ENCODE measurements at places on chromosomes 7 and 10. TPM values are rescaled to one million over a fixed set of nuclear protein-coding genes. Genes with fewer than 3 reads are reported as not detected.

- no peaks in the 10 kb centered on the region for H3K27me3 ChIP-seq
- H3K27ac ChIP-seq: peak overlapping the region; percentile 67
- no peak overlapping the region for H3K4me3 ChIP-seq
- peaks cover 45% of the 10 kb centered on the region for H3K36me3 ChIP-seq
- H3K4me1 ChIP-seq: peaks cover 33% of the 10 kb centered on the region
Measured at GRCh38 chr7:73712773-73713172, 6.7 kb downstream of the STX1A start.

GRCh38 chr10:17219024-17219423 is 9.0 kb upstream of the VIM start:
- no peaks in the 10 kb centered on the region for H3K27me3 ChIP-seq
- no peak overlapping the region for H3K27ac ChIP-seq
- H3K4me3 ChIP-seq: no peak overlapping the region
- H3K36me3 ChIP-seq: peaks cover 9% of the 10 kb centered on the region

- H3K27me3 ChIP-seq: peaks cover 68% of the 10 kb centered on the region
- no peaks in the 10 kb centered on the region for H3K4me1 ChIP-seq
- no peak overlapping the region for H3K27ac ChIP-seq
- DNase-seq: no peak
- no peak overlapping the region for H3K4me3 ChIP-seq
Measured at GRCh38 chr10:126227762-126228134, 160.5 kb downstream of the ADAM12 start.

DNA sequence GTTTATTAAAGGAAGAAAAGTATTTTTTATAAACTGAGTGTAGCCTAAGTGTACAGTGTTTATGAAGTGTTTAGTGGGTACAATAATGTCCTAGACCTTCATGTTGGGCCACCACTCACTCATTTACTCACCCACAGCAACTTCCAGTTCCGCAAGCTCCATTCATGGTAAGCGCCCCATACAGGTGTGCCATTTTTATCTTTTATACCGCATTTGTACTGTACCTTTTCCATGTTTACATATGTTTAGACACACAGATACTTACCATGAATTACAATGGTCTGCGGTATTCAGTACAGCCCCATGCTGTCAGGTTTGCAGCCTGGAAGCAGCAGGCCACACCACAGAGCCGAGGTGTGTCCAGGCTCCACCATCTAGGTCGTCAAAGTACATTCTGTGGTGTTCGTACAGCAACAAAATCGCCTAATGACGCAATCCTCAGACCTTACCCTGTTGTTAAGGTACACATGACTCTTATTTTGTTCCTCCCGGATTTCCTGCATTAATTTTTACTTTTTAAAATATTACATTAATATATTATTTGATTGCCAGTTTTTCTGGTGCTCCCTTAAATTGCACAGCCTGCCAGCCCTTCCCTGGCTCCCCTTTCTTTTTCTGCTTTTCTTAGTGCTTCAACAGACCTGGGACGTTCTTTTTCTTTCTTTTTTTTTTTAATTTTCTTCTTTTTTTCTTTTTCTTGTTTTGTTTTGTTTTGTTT is 881 bp upstream of the SSBP1 start:
- peak overlapping the region; percentile 94 for H3K4me3 ChIP-seq
- H3K27me3 ChIP-seq: peaks cover 8% of the 10 kb centered on the region
- DNase-seq: peak; percentile 9
- H3K36me3 ChIP-seq: peaks cover 37% of the 10 kb centered on the region
- peak overlapping the region; percentile 97 for H3K27ac ChIP-seq

- no peaks in the 10 kb centered on the region for H3K4me1 ChIP-seq
- no peak overlapping the region for H3K27ac ChIP-seq
- peaks cover 10% of the 10 kb centered on the region for H3K36me3 ChIP-seq
- peak; percentile 69 for DNase-seq
Measured at GRCh38 chr10:132396494-132397035, 435 bp upstream of the PWWP2B start.

GRCh38 chr7:152354061-152354460 is 81.7 kb downstream of the KMT2C start:
- no peaks in the 10 kb centered on the region for H3K27me3 ChIP-seq
- H3K4me3 ChIP-seq: no peak overlapping the region

DNA sequence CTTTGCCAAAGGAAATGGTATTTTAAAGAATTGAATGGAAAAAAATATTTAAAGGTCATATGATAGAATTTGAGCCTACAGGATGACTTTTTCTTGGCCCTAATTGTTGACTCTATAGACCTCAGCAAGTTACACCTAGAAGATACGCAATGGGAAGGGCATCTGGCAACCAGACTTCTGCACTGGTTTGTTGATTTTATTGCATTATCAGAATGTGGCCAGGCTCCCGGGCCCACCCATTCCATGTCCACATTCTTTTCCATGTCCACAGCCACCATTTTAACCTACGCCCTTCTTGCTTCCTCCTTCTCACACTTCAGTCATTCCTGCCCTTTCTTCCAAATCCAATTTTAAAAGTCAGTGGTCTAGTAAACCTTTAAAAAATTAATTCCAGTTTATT is 738.4 kb downstream of the SUGCT start:
- no peaks in the 10 kb centered on the region for H3K36me3 ChIP-seq
- H3K27me3 ChIP-seq: no peaks in the 10 kb centered on the region
- no peak for DNase-seq

DNA sequence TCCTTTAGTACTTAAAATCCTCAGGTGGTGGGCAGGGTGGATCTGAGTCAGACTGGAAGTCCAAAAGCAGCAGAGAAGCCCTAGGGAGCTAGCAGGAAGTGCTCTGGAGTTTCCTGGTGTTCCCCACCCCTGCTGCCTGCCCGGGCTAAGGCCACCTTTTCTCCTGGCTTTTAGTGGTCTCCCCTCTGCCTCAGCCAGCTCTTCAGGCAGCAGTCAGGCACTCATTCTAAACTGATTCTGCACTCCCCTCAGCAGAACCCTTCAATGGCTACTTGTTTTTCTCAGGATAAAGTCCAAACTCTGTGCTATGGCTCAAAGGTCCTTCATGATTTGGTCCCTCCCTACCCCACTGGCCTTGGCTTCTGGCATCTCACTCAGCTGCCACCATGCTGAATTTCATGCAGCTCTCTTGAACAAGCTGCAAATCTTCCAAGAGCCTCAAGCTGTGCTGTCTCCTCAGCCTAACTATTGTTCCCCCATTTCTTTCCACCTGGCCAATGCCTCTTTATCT is 28.9 kb upstream of the DNMBP start:
- H3K4me1 ChIP-seq: peaks cover 22% of the 10 kb centered on the region
- peak overlapping the region; percentile 24 for H3K27ac ChIP-seq
- H3K4me3 ChIP-seq: no peak overlapping the region
- DNase-seq: peak; percentile 8
- no peaks in the 10 kb centered on the region for H3K27me3 ChIP-seq
- H3K36me3 ChIP-seq: no peaks in the 10 kb centered on the region

GRCh38 chr10:49273082-49273465 is 25.9 kb upstream of the C10orf71 start:
- peaks cover 97% of the 10 kb centered on the region for H3K27me3 ChIP-seq
- no peaks in the 10 kb centered on the region for H3K36me3 ChIP-seq
- H3K4me1 ChIP-seq: no peaks in the 10 kb centered on the region
- H3K27ac ChIP-seq: no peak overlapping the region
- DNase-seq: no peak
- no peak overlapping the region for H3K4me3 ChIP-seq

DLX6 gene
- 1.2 TPM for total RNA-seq

GRCh38 chr7:27128034-27128433 is 2.5 kb downstream of the HOXA4 start:
- peaks cover 34% of the 10 kb centered on the region for H3K4me1 ChIP-seq
- H3K36me3 ChIP-seq: peaks cover 10% of the 10 kb centered on the region
- DNase-seq: no peak
- H3K27me3 ChIP-seq: no peaks in the 10 kb centered on the region
- H3K4me3 ChIP-seq: no peak overlapping the region
- no peak overlapping the region for H3K27ac ChIP-seq

ACTL6B gene
- not detected for total RNA-seq

DNA sequence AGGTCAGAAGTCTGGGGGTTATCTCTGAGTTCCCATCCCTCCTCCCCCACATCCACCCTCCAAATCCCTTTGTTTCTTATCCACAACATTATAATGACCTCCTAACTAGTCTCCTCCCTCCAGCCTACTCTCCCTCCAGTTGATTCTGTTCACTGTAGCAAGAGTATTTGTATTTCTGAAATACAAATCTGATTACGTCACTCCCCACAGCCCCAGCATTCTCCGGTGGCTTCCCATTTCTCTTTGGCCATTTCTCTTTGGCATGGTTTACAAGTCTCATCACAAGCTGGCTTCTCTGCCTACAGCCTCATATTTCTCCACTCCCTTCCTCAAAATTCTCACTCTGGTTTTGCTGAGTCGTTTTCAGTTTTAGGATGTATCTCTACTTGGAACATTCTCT is 24.6 kb upstream of the MRPS33 start:
- no peaks in the 10 kb centered on the region for H3K4me1 ChIP-seq
- no peaks in the 10 kb centered on the region for H3K36me3 ChIP-seq
- no peak overlapping the region for H3K27ac ChIP-seq
- no peak for DNase-seq
- H3K27me3 ChIP-seq: no peaks in the 10 kb centered on the region

GPR26 gene
- not detected for total RNA-seq

GRCh38 chr10:43707770-43708169 is 59.1 kb upstream of the ZNF32 start:
- no peak for DNase-seq
- no peak overlapping the region for H3K4me3 ChIP-seq
- peaks cover 32% of the 10 kb centered on the region for H3K27me3 ChIP-seq
- no peaks in the 10 kb centered on the region for H3K4me1 ChIP-seq
- H3K36me3 ChIP-seq: no peaks in the 10 kb centered on the region
- no peak overlapping the region for H3K27ac ChIP-seq

- no peak overlapping the region for H3K27ac ChIP-seq
- DNase-seq: peak; percentile 14
- H3K4me1 ChIP-seq: no peaks in the 10 kb centered on the region
- peaks cover 58% of the 10 kb centered on the region for H3K27me3 ChIP-seq
- no peak overlapping the region for H3K4me3 ChIP-seq
Measured at GRCh38 chr7:76225379-76225778, 23.7 kb downstream of the SRRM3 start.

TMEM139 gene
- 49.3 TPM for total RNA-seq

SLC29A4 gene
- 1.9 TPM for total RNA-seq

- no peaks in the 10 kb centered on the region for H3K27me3 ChIP-seq
- no peak overlapping the region for H3K27ac ChIP-seq
- no peak overlapping the region for H3K4me3 ChIP-seq
Measured at GRCh38 chr10:72177454-72177853, 38.4 kb upstream of the ANAPC16 start.

DNA sequence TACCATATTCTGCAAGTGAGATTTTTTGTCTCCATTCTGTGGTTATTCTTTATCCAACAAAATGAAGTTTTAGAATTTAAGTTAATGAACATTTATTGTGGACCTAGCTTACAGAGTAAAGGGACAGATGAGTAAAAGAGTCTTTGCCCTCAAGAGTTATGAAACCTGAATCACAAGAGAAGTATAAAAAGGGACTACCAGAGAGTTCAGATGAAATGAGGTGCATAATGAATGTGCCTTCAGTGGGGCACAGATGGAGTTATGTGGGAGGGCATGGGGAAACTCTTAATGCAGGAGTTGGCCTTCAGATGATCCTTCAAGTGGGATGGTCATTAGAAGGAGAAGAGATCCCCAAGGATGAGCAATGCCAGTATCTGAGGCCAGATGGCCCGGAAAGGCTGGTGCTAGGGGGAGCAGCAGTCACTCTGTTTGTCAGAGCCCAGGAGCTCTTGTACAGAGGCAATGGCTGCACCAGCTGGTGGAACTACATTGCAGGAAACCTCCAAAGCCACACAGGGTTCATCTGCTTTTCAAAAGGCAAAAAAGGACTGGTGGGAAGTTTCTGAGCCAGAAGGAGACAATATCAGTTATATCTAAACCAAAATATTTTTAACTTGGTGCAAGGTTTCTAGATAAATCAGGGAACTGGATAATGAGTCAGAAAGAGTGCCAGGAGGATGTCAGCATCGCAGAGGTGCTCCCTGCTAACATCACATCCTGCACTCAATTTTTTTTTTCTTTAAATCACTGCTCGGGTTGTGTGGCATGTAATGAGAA is 162.0 kb downstream of the KLF6 start:
- no peaks in the 10 kb centered on the region for H3K4me1 ChIP-seq
- no peaks in the 10 kb centered on the region for H3K36me3 ChIP-seq
- no peak for DNase-seq
- no peak overlapping the region for H3K27ac ChIP-seq
- H3K27me3 ChIP-seq: no peaks in the 10 kb centered on the region
- H3K4me3 ChIP-seq: no peak overlapping the region

GRCh38 chr7:28551331-28551730 is 139.0 kb downstream of the CREB5 start:
- peaks cover 7% of the 10 kb centered on the region for H3K27me3 ChIP-seq
- no peak overlapping the region for H3K4me3 ChIP-seq
- no peak for DNase-seq
- H3K27ac ChIP-seq: no peak overlapping the region
- peaks cover 18% of the 10 kb centered on the region for H3K4me1 ChIP-seq

KAT6B gene
- 28.2 TPM for total RNA-seq

- H3K4me1 ChIP-seq: no peaks in the 10 kb centered on the region
- no peak for DNase-seq
- peaks cover 10% of the 10 kb centered on the region for H3K27me3 ChIP-seq
- H3K4me3 ChIP-seq: no peak overlapping the region
- H3K36me3 ChIP-seq: no peaks in the 10 kb centered on the region
Measured at GRCh38 chr7:45665172-45665571, 91.0 kb downstream of the ADCY1 start.

TWIST1 gene
- total RNA-seq: 2.4 TPM

DNA sequence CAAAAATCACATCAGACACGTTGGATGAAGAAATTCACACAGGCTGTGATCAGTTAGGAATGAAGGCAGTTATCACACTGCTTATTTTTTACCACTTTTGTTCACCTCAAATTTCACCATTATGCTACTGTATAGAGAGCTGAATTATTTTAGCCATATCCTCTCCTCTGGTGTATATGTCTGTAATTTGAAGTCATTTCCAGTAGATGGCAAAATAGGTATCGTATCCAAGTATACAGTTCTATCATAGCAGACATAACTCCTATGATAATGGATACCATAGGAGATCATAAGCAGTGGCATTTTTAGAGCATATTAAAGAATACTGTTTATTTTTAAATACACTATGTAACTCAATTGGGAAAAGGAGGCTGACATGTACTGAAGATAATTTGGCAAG is 909.7 kb downstream of the DNAJB9 start:
- no peaks in the 10 kb centered on the region for H3K36me3 ChIP-seq
- H3K4me3 ChIP-seq: no peak overlapping the region
- H3K27ac ChIP-seq: no peak overlapping the region
- no peaks in the 10 kb centered on the region for H3K4me1 ChIP-seq
- H3K27me3 ChIP-seq: no peaks in the 10 kb centered on the region

All from Calu3 (cell line).